ENCODE measurements at places on chromosomes 16 and 17.
A peak's percentile ranks its signal among the peaks of the same experiment; 100 is the strongest.

DNA sequence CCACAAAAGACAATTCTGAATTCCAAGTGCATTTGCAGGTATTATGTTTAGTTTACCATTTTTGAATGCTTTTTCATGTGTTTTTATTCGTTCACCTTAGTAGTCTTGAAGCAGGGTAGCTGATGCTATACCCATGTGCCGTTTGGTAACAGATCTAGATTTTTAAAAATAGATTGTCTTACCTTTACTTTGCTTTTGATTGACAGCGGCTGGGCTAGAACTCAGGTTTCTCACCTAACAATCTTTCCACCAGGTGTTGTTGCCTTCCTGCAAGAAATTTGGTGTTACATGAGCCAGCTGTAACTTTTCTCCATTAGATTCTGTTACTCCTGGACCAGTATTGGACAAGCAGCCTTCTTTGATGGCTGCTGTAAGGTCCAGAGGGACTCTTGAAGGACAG, 1.5 kb upstream of the FTSJ3 start:
- no peak for DNase-seq

DNA sequence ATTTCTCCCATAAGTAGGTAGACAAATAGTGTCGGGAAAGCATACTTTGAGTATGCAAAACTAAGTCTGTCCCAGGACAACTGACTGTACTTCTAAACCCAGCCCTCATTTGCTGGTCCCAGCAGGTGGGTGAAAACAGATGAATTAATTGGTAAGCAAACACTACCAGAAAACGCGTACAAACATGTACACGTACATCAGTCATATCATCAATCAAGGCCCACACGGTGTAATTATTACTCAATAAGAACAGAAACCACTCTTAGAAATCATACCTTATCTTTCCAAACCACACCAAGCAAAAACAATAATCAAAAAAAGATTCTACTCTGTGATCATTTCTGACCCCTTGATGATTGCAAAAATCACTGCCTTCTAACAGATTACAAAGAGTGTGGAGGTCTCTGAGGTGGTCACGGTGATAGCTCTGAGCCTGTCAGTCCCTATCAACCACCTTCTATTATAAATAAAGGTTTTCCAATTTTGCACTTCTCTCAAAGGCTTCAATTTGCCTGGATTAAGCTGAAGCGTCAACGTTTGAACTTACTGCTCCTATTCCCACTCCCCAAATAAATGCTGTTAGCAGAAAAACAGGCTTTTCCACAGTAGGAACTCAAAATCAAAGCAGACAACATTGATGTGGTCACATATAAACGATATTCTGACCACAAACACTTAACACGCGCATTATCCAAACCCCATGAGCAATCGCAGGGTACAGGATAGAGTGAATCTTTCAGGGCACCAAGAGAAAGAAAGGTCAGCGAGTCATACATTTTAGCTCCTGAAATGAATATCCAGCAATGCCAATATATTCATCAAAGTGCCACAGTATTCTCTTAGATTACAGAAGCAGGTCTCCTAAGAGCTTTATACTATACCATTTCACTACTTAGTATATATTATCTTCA, 211.9 kb downstream of the STX8 start:
- DNase-seq: no peak

- no peak for DNase-seq
Measured at GRCh38 chr17:31570951-31571892, 179.7 kb downstream of the RAB11FIP4 start.

- DNase-seq: no peak
Measured at GRCh38 chr16:88755745-88756443, 29.1 kb downstream of the PIEZO1 start.

DNA sequence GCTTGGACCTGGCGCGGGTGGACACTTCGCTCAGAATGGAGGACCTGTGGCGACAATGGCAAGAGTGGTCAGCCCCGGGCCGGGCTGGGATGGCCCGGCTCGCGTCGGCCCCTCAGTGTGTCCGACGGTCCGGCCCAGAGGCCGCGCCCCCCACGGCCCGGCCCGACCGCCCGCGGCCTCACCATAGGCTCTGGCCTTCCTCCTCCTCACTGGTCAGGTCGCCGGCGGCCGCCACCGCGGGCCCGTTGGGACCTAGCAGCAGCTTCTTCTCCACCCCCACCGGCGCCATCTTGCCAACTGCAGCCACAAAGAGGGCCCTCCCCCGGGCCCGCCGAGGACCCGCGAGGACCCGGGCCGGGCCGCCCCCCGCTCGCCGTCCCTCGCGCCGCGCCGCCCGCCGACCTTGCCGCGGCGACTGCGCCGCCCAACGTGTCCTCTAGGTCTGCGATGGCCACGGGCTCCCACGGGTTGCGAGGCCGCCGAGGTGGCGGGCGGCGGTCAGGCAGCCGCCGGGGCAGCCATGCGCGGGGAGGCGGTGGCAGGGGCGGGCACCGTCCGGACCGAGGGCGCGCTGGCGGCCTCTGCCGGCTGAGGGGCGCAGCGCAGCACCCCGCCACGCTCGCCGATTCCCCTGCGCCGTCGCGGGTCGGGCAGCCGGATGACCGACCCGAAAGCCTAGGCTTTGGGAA, at the start of gene DYNC1LI2:
DYNC1LI2 (minus strand) TSS at position 307 of the 689 bp plus-strand sequence; CDS start at position 289, 18 bp downstream.
- peak; percentile 78 for DNase-seq

GRCh38 chr17:63116967-63117830, 151.2 kb downstream of the TANC2 start:
- no peak for DNase-seq

DNA sequence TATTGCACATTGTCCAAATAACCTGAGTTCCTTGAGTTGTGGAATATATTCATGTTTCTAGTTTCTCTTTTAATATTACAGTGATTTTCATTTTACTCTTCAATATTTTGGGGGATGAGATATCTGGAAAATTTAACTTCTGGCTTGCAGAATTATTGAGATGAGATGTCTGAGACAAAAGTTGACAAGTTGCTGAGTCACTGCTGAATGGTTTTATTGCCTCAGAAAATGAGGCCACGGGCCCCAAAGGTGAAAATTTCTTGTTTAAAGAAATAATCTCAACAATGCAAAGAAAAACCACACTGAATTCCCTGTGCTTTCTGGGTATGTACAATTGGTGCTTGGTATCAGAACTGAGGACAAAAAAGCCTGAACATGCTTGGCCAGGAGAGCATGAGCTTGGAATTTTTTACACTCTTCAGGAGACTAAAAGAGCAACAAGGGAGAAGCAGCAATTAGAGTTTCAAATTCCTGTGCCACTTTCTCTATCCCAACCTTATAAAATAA, 129.2 kb upstream of the TOM1L1 start:
- DNase-seq: no peak

DNA sequence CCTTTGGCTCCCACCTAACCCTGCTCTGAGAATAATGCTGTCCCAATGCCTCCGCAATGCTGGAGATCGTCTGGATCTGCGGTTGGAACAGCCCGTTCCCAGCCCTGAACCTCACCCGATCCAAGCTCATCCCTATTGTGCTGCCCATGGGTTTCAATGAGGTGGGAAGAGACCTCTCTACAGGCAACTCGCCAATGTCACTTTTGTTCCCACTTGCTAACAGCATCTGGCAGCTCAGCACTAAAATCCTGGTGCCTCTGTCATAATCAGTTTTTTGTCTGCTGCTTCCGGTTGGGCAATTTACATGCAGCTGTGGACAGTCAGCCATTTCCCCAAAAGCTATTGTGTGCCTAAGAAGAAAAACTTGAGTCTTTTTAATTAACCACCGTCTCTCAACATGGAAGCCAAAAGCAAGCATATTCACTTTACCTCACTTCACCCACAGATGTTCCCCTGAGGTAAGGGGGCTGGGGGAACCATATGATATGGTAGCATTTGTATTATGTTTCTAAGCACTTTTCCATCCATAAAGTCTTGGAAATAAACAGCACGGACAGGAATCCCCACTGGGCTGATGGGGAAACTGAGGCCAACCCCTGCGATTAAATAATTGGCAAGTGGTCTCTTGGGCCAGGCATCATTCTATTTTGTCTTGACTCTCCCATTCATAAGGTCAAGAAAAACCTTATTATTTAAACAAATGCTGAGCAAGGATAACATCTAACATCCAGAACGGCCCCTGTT, 159.2 kb upstream of the CDH5 start:
- no peak for DNase-seq

DNA sequence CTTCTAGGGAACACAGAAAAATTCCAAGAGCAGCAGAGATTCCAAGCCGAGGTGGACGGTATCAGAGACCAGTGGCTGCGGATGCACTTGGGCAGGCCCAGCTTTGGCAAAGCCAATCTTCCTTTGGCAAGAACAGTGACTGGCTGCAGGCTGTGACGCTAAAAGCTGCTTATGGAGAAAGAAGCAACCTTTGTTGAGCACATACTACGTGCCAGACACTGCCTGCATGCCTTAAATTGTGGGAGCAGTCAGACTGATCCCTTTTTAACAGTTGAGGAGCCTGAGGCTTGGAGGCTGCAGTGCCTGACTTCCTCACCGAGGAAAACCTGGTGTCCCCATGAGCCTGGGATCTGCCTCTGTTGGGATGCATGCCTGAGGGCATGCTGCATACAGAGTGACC, 69.0 kb upstream of the AMZ2 start:
- no peak for DNase-seq

- no peak for DNase-seq
Measured at GRCh38 chr16:49910541-49911071, 54.7 kb upstream of the ZNF423 start.

DNA sequence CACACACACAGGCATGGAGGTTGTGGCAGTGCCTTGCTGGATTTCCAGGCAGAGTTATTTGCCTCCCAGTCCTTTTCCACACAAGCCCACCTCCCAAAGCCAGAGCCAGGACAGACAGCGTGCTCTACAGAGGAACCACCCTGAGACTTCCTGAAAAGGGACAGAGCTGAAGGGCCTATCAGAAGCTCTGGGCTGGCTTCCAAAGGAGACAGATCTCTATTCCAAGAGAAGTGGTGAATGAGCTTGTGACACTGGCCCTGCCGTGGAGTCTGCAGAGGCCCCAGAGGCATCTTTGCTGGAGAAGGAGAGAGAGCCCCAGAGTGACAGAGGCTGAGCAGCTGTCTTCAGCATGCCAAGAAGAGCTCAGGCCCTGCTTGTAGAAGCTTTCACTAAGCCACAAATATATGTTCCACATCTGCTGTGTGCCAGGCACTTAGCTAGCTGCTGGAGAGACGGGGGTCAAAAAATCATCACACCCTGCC, 8.3 kb upstream of the LPCAT2 start:
- no peak for DNase-seq

DNA sequence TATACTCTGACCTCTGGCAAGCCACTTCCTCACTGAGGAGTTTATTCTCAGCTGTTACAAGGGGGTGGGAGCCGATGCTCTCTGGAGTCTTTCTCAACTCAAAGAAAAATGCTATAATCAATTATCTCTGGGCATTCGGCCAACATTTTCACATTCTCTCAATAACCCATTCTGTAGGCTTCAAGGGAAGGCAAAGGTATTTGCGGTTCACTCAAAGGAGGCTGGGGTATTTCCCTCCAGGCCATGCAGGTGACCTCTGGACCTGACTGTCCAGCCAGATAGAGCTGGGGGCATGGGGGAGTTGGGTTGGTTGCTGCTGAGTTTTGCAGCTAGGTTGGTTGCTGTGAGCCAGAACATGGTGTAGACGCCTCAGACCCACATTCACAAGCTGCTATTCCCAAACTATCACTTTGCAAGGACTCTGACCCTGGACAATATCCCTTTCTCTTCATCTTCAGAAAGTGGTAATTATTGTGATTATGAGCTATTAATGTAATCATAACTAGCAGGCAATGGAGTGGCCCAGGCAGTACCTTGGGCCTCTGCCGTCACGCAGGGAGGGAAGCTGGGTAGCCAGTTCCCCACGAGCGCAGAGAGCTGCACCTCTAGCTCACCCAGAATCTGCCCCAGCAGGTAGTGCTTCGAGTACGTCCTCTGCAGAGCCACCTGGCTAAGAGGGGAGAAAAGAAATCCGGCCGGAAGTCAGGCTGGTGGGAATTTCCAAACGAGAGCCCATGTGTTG, 42.1 kb downstream of the AIPL1 start:
- DNase-seq: no peak

GRCh38 chr17:3923466-3924190, 7.4 kb upstream of the P2RX1 start:
- DNase-seq: no peak

GRCh38 chr16:19419698-19420075, 2.0 kb downstream of the TMC5 start:
- DNase-seq: no peak

- no peak for DNase-seq
Measured at GRCh38 chr16:11491524-11491923, 95.2 kb downstream of the LITAF start.

- no peak for DNase-seq
Measured at GRCh38 chr17:64662774-64663367, 764 bp upstream of the SMURF2 start.

All from naive thymus-derived CD8-positive, alpha-beta T cell (primary cell).